ENCODE measurements at places on chromosomes 13 and 19.
A peak's percentile ranks its signal among the peaks of the same experiment; 100 is the strongest.

DNA sequence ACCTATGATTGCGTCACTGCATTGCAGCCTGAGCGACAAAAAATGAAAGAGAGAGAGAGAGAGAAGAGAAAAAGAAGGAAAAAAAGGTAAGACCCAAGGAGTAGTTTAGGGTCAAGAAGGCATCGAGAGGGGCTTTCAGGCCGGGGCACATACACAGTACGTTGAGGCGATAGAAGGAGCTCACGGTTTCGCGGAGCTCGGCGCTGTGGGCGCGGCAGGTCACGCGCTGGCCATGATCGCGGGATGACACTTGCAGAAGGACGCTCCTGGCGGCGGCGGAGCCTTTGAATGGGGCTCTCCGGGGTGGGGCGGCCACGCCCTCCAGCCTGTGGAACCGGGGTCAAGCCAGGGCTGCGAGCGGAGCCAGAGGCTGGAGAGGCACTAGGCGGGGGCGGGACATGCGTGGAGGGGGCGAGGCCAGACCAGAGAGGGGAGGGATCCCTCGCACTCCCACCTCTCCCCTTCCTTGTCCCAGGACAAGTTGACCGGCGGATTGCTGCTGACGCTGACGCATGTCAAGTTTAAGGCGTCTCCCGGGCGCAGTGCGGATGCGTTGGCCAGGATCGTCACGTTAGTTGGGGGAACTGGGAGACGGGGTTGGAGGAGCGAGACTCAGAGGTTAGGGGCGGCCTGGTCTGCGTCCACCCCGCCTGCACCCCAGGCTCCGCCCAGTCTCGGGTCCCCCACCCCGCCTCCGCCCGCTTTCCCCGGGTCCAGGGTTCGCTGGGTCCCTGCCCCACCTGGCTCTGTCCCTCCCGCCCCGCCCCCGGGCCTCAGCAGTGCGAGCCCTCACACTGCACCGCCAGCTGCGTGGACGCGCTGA lies 6.9 kb downstream of the NPHS1 start:
- no peak for DNase-seq

DNA sequence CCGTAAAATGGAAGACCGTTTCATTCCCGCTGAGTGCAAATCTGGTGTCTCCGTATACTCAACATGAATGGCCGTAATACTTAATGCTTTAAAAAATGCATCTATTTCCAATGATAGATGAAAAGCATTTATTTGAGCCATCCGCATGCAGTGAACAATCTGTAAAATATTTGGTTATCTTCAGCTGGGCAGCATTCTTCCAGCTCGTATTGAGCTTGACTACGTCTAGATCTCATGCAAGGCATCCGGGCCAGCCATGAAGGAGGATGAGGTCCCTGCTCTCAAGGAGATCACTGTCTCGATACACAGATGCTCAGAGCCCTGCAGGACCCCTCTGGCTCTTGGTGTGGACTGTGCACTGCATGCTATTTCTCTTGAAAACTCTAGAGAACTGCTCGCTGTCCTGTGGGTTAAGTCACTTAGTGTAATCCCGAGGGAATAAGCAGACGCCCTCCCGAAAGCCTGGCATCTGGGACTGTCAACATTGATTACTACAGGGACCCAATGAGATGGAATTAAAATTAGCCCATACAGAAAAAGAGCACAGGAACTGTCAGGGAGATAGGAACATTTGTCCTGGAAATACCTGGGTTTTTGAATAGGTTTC lies 112.4 kb upstream of the RNF113B start:
- DNase-seq: no peak

- no peak for DNase-seq
Observed at GRCh38 chr13:51981355-51981754, 29.9 kb downstream of the ATP7B start.

- DNase-seq: peak; percentile 81
Observed at GRCh38 chr19:51904331-51905165, at the start of gene ZNF649. Gene ZNF649, minus strand, starts transcription at chr19:51905017. Its CDS starts 4,910 bp downstream, at chr19:51900107.

DNA sequence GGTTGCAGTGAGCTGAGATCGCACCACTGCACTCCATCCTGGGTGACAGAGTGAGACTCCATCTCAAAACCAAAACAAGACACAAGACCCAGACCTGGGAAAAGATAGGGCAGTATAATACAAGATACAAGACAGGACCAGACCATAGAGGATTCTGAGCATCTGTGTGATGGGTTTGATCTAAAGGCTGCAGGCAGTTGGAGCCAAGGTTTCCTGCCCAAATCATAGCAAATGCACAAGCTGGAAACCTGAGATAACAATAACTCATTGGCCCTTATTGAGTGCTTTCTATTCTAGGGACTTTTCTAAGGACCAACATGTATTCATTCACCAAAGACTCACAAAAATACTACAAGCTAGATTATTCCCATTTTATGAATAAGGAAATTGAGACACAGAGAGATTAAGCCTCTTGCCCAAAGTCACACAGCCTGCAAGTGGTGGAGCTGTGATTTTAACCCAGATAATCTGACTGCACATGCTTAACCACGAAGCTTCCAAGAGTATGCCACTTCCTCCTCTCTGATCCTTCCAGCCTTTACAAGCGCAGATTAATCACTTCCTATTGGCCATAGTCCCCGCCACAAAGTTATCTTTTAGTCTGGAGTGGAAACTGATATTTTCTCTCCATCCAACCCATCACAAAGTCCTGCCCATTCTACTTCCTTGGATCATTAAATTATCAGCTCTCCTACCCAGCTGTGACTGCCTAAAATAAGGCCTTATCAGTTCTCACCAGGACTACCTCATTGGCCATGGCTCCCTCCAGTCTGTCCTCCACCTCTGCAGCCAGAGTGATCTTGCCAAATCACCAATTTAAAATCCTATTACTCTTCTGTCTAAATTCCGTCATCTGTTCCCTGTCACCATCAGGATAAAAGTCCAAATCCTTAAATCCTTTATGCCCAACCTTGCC lies 147.2 kb downstream of the FLT1 start:
- peak; percentile 7 for DNase-seq

DNA sequence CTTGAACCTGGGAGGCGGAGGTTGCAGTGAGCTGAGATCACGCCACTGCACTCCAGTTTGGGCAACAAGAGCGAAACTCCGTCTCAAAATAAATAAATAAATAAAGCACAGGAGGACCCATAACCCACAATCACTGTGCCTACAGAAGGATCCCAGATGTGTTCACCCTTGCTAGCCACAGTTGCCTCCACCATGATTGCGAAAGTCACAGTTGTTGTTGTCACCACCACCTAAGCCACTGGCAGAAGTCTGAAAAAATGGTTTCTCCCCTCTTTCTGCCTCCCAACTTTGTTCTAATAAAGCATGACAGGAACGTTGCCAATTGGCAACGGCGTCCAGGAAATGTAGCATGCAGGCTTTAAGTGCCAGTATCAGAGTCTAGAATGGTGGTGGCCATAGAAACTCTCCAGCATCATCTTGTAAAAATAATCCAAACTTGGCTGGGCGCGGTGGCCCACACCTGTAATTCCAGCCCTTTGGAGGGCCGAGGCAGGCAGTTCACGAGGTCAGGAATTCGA lies 2.2 kb upstream of the EPS15L1 start:
- DNase-seq: no peak
